Heart left ventricle (tissue), 16 donors: ENCODE measurements at places on chromosomes 2 and 18. TPM values are rescaled to one million over a fixed set of nuclear protein-coding genes. Genes with fewer than 3 reads are reported as not detected.

The ATOH8 gene
- 28.5 TPM for total RNA-seq

The FBXO11 gene
- 52.4 TPM for total RNA-seq

The FAM110C gene
- 1.7 TPM for total RNA-seq

The ANTXR1 gene
- 14.3 TPM for total RNA-seq

The DNMT3A gene
- total RNA-seq = 21.7 TPM

The SCN2A gene
- total RNA-seq = 0.05 TPM

The ARMC9 gene
- total RNA-seq = 1.8 TPM

The MEP1B gene
- total RNA-seq = not detected

The MAPK4 gene
- total RNA-seq = 33.5 TPM

The IL1A gene
- not detected for total RNA-seq

The PUM2 gene
- 37.8 TPM for total RNA-seq

The LAMA1 gene
- 0.28 TPM for total RNA-seq

The CCDC141 gene
- 212 TPM for total RNA-seq

The NYAP2 gene
- total RNA-seq = not detected

The MLPH gene
- total RNA-seq = 28.9 TPM
